Fibroblast of skin of right biceps (primary cell): ENCODE measurements at places on chromosomes 1 and 21.
A peak's percentile ranks its signal among the peaks of the same experiment; 100 is the strongest.

DNA sequence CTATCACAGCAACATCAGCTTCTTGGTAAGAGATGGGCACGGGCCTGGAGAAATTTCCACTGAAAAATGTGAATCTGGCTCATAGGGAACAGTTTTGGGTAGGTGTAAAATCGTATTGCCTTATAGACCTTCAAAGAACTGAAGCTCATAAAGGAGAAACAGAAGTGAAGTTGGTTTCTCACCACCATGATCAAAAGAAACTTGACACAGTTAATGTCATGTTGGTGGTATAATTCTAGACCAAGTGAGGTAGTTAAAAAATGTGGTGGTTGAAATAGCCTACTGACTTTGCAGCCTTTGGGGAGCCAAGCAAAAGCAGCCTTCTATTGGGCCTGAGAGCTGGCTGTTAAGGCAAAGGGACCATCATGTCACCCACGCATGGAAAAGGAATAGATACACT, 8.9 kb downstream of the CD1D start:
- no peak for DNase-seq

- no peak for DNase-seq
Observed at GRCh38 chr21:45304945-45305344, 17.2 kb upstream of the POFUT2 start.

DNA sequence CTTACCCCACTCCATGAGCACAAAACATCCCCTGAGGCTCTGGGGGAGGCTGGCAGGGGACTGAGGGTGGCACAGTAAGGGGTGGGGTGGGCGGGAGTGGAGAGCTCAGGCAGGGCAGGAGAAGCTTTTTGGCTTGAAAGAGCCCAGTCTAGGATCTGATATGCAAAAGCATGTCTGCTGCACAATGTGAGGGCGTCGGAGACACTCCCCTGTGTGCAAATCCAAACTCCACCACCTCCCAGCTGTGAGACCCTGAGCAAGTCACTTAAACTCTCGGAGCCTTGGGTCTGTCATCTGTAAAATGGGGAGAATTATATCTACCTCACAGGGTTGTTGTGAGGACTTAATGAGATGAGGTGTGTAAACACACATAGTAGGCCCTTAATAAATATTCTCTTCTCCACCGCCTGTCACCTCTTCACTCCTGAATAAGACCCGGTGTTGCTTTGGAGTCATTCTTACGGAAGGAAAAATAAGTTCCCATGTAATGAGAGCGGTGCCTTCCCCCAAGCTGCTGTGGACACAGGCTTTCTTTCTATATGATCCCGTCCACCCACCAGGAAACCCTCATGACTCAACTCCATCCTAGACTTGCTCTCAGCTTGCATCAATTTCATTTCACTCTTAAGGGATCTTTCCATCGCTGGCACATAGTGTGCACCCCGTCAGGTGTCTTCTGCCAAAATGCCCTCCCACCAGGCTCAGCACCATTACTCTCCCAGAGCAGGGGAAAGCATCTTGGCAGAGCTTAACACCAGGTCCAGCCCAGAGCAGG, 12.5 kb downstream of the KCNN3 start:
- no peak for DNase-seq

DNA sequence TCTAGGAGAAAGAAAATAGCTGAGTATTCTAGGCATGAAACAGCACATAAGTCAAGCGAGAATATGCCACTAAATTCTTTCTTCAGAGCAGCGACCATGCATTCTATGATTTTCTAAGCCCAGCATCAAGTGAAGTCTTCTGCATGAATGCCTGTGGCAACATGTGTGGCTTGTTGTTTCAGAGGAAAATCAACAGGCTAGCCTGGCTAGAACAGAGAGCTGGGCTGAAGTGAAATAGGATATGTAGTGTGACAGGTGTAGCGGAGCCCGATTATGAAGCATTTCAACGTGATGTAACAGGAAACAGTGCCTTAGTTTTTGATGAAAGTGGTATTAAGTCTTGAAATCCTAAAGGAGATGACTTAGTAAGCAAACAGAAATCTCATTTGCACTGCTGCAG, 7.0 kb downstream of the CSDE1 start:
- no peak for DNase-seq

DNA sequence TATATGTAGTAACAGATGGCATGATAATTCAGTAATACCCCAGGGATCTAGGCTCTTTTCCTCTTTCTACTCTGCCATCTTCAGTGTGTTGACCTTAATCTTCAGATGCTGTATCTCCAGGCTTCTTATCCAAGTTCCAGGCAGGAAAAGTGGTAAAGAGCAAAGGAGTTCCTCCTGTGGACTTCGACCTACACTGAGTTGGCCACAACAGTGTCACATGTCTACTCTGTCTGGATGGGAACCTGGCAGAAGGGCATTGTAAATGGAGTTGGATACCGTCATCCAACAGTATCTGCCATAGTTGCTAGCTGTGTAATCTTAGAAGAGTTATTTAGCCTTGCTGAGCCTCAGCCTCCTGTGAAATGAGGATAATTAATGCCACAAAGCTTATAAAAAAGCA, 21.9 kb downstream of the IL23R start:
- DNase-seq: no peak

- peak; percentile 51 for DNase-seq
Observed at GRCh38 chr1:40153073-40153770, 8.0 kb upstream of the RLF start.

- DNase-seq: peak; percentile 67
Observed at GRCh38 chr1:221435504-221435904, 306.4 kb downstream of the DUSP10 start.

GRCh38 chr21:25421321-25422028, 185.8 kb downstream of the MRPL39 start:
- peak; percentile 60 for DNase-seq

- peak; percentile 43 for DNase-seq
Observed at GRCh38 chr1:216929870-216930582, 206.8 kb upstream of the ESRRG start.
